ENCODE measurements at places on chromosomes 6 and 20. TPM values are rescaled to one million over a fixed set of nuclear protein-coding genes. Genes with fewer than 3 reads are reported as not detected.

The SIRPD gene
- 0.19 TPM for total RNA-seq

The FLRT3 gene
- total RNA-seq: 5.3 TPM

The SUN5 gene
- total RNA-seq: not detected

The KCNK5 gene
- not detected for total RNA-seq

The XKR7 gene
- not detected for total RNA-seq

The APOM gene
- not detected for total RNA-seq

The GNRH2 gene
- 0.48 TPM for total RNA-seq

- DNase-seq: no peak
These were observed 112.2 kb upstream of the LAMP5 start for GRCh38 chr20:9402141-9402540.

GRCh38 chr6:27592481-27593199 is 119.7 kb upstream of the ZNF184 start:
- no peak for DNase-seq

- DNase-seq: no peak
These were observed 105.1 kb downstream of the TOX2 start for GRCh38 chr20:44019638-44020335.

- DNase-seq: no peak
These were observed 821.3 kb downstream of the TFAP2A start for GRCh38 chr6:9593554-9593953.

GRCh38 chr6:1910621-1911407 is 301.1 kb downstream of the FOXC1 start:
- DNase-seq: no peak

DNA sequence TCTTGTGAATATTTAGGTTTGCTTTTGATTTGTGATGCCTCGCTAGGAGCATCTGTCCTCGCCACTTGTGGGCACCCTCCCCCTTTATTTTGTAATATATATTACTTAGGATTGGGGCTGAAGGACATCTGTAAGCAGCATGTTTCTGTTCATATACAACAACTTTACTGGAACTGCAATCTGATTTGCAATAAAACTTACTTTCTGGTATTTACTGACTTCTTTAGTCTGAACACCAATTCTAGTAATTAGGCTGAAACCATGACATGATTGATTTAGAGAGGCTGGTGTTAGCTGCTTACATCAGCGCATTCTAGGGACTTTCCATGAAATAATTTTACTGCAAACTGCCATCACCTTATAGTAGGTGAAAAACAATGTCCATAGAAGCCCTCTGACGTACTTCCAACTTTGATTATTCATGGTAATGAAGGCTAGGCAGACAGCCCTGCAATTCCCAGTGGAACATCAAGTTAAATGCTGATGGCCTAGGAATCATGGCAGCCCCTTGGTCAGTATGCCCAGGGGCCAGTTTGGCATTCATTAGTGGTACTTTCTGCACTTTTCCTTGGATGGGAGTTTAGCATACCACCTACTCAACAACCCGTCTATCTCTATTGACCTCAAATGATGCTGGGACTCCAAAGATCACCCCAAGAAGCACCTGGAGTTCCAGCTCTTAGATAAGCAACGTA is 132.9 kb upstream of the MCHR2 start:
- no peak for DNase-seq

DNA sequence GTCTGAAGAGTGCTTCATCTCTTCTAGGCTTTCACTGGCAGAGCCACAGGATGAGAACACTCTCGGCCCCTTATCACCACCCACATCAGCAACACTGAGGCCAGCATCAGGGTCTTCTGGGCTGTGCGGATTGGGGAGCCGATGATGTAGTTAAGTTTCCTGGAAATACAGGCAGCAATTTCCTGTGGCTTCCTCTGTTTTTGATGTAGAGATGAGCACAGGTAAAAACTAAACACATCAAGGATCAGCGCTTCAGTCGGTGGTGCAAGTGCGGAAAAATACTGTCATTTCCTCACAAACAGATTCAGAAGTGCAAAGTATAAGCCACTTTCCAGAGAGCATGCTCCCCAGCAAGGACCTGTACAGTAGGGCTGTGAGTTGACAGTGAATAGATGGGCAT is 62.6 kb downstream of the BACH2 start:
- DNase-seq: no peak

- no peak for DNase-seq
These were observed 709.8 kb downstream of the EPM2A start for GRCh38 chr6:145025488-145025887.

- DNase-seq: no peak
These were observed 9.4 kb upstream of the CRIP3 start for GRCh38 chr6:43318011-43318410.

- no peak for DNase-seq
These were observed 20.1 kb downstream of the IGF2R start for GRCh38 chr6:159988983-159989454.

DNA sequence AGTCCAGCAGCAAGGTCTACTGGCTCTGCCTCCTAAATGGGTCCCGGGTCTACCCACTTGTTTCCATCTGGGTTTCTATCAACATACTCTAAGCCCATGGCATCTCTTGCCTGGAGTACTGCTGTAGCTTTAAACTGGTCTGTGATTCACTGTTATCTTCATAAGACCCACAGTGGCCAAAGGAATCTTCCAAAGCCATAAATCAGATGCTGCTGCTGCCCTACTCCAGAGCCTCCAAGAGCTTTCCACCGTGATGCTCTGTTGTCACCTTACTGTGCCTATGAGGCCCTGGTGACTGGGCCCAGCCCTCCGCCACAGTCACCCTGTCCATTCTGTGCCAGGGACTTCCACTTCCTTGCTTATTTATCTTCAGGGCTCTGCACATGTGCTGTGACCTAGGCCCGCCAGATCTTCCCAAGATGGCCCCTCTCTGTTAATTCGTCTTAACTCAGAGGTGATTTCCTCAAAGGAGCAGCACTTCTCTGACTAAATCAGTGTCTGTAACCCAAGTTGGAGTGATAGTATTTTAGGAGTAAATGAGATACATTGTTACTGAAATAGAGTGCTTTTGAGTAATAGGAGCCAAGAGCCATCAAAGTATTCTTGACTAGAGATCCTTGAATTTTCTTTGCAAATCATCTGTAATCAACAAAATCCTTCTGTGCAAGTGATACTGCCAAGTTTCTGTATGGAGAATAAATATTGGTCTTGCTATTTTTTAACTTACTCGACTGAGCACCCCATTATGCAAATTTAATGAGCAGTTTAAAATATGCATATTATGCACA is 102.5 kb downstream of the PPP1R14C start:
- no peak for DNase-seq

GRCh38 chr6:98590136-98590681 is 244.2 kb upstream of the POU3F2 start:
- no peak for DNase-seq

DNA sequence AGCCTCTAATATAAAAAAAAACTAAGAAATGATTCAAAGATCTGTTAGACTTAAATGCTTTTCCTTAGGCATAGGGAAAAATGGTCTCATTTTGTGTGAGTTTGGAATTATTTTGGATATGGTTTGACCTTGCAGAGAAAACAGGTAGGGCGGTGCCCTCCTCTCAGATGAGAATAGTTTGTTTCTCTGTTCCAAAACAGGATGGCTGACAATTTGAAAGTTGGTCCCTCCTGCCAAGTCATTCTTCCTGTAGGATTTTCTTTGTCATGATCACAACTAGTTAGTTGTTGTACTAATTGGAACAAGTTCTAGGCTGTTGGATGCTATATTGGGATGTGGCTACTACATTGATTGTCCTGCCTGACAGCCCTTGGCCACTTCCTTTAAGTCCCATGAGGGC is 108.6 kb downstream of the BCKDHB start:
- no peak for DNase-seq
